ENCODE measurements at places on chromosomes 5 and 9.

- DNase-seq = no peak
Observed at GRCh38 chr5:171891595-171891994, 106.0 kb downstream of the SMIM23 start.

DNA sequence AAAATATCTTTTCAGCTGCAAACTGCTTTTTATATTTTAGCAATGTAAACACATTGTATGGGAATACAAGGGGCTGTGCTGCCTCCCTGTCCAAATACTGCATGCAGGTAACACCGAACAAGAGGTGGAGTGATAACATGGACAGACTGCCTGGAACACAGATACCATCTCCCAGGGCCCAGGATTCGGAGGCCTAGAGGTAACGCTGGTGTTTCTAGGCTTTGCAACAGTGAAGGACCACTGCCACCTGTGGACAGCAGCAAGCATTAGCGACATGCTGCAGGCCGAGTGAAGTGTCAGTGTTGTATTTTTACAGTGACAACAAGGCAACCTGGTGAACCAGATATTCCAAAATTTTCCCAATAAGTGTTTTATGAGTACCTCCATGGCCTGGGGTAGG lies 379.1 kb downstream of the DMRT2 start:
- DNase-seq = no peak

- DNase-seq = no peak
Observed at GRCh38 chr5:142499591-142500226, 174.9 kb upstream of the SPRY4 start.

DNA sequence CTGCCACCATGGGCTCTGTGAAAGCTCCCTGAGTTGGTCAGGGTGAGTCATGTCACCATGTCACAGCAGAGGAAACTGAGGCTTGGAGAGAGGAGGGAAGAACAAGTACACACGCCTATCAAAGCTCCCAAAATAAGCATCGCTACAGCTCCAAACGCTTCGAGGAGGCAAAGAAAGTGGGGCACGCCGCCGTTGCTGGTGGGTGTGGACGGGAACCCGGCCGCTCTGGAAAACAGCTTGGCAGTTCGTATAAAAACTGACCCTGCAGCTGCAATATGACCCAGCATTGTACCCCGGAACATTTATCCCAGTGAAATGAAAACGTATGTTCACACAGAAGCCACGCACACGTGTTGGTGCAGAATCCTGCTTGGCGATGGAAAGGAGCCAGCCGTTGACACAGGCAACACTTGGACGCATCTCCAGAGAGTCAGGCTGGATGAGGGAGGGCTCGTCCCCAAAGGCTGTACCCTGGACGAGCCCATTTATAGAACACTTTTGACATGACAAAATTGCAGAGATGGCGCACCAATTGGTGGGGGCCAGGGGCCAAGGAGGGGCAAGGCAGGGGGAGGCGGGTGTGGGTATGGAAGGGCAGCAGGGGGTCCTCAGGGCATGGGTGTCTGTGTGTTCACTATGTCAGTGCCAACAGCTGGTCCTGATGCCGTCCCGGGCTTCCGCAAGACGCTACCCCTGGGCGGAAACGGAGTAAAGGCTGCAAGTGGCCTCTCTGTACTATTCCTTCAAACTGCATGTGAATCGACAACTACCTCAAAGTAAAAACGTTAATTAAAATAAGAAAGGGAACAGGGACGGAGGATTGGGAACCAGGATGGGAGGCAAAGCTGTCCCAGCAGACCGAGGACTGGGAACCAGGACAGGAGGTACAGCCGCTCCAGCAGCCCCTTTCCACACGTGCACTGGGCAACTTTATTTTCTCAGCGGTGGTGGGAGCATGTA lies 173.0 kb downstream of the OLFM1 start:
- no peak for DNase-seq

DNA sequence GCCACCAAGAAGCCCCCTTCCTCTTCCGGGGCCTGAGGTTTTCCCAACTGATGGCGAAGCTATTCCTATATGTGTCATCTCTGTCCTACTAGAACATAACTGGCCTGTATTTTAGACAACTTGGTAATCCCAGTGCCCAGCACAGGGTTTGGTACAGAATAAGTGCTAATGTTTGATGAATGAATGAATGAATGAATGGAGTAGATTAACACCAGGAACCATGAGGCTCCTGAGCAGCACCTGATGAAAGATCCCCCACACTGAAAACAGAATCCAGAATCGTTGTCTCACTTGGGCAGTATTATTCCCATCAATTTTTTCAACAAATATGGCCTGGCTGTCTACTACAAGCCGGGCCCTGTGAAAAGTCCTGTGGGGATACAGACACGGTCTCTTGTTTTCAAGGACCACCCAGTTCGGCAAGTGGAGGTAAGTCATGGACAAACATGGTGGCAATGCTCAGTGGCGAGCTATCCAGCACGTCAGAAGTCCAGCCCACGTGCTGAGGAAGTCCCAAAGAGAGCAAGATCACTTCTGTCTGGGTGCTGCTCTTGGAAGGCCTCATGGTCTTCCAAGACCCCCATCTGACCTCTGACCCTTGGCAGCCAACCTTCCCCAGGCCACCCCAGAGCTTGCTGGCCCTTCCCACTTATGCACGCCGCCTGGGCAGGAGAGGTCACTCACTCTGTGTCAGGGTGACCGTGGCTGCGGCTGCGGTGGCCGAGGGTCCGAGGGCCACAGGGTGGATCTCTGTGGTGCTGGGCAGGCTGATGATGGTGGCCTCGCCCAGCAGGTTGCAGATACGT lies 1.0 kb downstream of the NAIF1 start:
- DNase-seq = no peak

DNA sequence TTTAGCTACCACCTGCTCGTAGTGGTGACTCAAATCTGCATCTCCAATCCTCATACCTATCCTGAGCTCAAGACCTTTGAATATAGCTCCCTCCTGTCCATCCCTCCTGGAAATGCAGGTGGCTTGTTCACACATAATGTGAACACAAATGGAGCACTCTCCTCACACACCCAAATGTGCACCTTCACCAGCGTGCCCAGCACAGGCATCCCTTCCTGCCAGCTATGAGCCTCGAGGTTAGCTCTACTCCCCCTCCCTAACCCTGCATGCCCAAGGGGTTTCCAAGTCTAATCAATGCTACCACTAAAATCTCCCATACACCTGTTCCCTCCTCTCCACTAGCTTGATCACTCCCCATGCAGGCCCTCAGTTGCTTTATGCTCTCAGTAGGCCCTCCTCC lies 2.2 kb upstream of the TGFBI start:
- DNase-seq = no peak

- DNase-seq = no peak
Observed at GRCh38 chr5:140298183-140298601, 4.7 kb downstream of the PFDN1 start.

DNA sequence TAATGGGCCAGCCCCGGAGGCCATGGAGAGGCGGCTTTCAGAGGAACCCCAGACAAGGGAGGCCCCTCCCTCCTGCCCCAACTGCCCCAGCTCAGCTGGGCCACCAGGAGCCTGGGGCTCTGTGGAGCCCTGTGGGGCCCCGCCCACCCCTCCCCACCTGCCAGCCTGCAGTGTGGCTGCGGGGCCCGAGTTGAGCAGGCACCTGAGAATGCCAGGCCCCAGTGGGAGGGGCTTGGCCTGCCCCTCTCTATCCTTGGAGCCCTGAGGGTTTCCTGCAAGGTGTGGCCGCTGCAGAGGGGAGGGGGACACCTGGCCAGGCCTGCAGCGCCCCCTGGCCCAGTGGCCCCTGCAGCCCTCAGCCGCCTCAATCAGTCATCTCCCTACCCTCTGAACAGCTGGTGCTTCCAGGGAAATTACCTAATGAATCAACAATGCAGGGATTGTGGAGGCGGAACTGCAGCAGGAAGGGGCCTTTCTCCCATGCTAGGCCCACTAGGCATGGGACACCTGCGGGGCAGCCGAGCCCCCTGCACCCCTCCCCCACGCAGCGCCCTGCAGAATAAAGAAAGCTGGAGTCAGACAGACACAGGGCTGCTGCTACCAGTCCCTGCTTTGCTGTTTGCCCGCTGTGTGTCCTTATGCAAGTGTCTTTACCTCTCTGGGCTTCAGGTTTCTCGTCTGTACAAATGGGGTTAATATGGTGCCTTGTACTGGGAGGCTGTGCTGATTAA lies 48.0 kb downstream of the LMX1B start:
- no peak for DNase-seq
